ENCODE measurements at places on chromosomes 1 and 21. TPM values are rescaled to one million over a fixed set of nuclear protein-coding genes. Genes with fewer than 3 reads are reported as not detected.

RGL1 gene
- 1.3 TPM for total RNA-seq

KHDRBS1 gene
- total RNA-seq: 215 TPM

MPL gene
- not detected for total RNA-seq

PRAMEF13 gene
- not detected for total RNA-seq

- H3K36me3 ChIP-seq: no peaks in the 10 kb centered on the region
- H3K27me3 ChIP-seq: peaks cover 18% of the 10 kb centered on the region
- no peak overlapping the region for H3K4me3 ChIP-seq
- no peak for DNase-seq
- no peaks in the 10 kb centered on the region for H3K4me1 ChIP-seq
These were observed 33.4 kb downstream of the PTGER3 start for GRCh38 chr1:71014178-71014579.

GRCh38 chr1:1914971-1915692, at the start of gene CALML6:
Gene CALML6, plus strand, starts transcription at chr1:1915260. Its CDS starts 21 bp downstream, at chr1:1915281.
- no peak within 1 kb of the TSS for H3K4me3 ChIP-seq
- H3K4me1 ChIP-seq: peaks cover 30% of the 10 kb centered on the region
- no peaks in the 10 kb centered on the region for H3K36me3 ChIP-seq

ZFP69 gene
- not detected for total RNA-seq

- 0 out of 2 replicates have a peak, but pooled peaks cover 3% of the 10 kb centered on the region for H3K36me3 ChIP-seq
- H3K4me1 ChIP-seq: peaks cover 12% of the 10 kb centered on the region
- peak overlapping the region; percentile 58 for H3K4me3 ChIP-seq
- H3K27ac ChIP-seq: peak overlapping the region; percentile 79
- peak; percentile 28 for DNase-seq
These were observed 710 bp downstream of the GLRX2 start for GRCh38 chr1:193104502-193104906.

DNA sequence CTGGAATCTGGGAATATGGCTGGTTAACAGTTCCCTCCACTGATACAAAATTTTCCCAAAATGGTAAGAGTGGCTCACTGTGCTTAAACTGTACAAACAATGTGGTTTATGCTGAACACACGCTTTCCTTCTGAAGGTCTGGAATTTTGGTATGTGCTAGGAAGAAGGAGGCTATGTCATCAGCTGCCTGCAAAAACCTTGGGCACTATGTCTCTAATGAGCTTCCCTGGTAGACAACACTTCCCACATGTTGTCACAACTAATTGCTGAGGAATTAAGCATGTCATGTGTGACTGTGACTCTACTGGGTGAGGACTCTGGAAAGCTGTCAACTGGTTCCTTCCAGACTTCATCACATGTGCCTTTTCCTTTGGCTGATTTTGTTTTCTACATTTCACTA, 29.2 kb downstream of the IPP start:
- H3K4me3 ChIP-seq: no peak overlapping the region
- H3K27ac ChIP-seq: no peak overlapping the region
- H3K4me1 ChIP-seq: no peaks in the 10 kb centered on the region
- H3K27me3 ChIP-seq: no peaks in the 10 kb centered on the region
- H3K36me3 ChIP-seq: no peaks in the 10 kb centered on the region

DNA sequence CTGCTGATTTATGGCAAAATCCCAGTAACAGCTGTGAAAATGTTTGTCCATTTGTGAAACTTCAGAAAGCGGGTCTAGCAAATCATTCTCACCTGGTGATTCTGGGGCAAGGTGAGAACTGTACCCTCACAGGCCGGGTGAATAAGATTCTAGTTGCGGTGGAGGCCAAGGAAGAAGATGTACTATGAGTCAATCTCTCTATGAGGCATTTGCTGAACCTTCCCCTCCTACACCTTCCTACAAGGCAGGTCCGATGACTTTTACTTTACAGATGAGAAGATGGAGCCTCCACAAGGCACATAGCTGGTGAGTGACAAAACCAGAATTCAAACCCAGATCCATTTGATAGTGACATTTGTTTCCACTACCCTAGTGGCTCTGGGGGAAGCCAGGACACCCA, 72.7 kb downstream of the BACH1 start:
- H3K27ac ChIP-seq: no peak overlapping the region
- no peak overlapping the region for H3K4me3 ChIP-seq
- no peaks in the 10 kb centered on the region for H3K4me1 ChIP-seq
- no peaks in the 10 kb centered on the region for H3K27me3 ChIP-seq
- no peaks in the 10 kb centered on the region for H3K36me3 ChIP-seq
- no peak for DNase-seq

KCNJ9 gene
- 0.05 TPM for total RNA-seq

DNA sequence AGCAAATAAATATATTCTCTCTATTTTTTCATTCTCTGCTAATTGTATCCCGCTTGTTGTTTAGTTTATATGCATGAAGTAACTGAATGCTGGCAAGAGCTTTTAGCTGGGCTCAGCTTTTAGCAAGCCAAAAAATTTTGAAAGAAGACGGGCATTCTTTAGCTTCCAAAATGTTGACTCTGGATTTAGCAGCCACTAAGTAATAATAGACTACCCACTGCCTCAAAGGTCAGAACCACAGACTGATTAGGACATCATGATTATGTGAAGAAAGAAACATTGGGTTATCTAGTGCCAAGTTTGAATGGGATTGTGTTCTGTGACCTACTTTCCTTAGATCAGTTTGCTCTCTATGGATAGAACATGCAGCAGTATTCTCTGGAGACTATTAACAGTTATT, 80.3 kb upstream of the DPH5 start:
- DNase-seq: no peak
- no peaks in the 10 kb centered on the region for H3K27me3 ChIP-seq
- no peak overlapping the region for H3K4me3 ChIP-seq
- no peaks in the 10 kb centered on the region for H3K36me3 ChIP-seq
- H3K27ac ChIP-seq: no peak overlapping the region

GRCh38 chr1:100535264-100535663, 2.7 kb upstream of the GPR88 start:
- H3K27ac ChIP-seq: no peak overlapping the region
- H3K4me3 ChIP-seq: no peak overlapping the region
- no peak for DNase-seq
- no peaks in the 10 kb centered on the region for H3K4me1 ChIP-seq
- peaks cover 15% of the 10 kb centered on the region for H3K27me3 ChIP-seq

HNRNPR gene
- total RNA-seq: 194 TPM

DNAJC28 gene
- 0.81 TPM for total RNA-seq

GRCh38 chr21:17607684-17608083, 5.0 kb downstream of the BTG3 start:
- H3K27me3 ChIP-seq: no peaks in the 10 kb centered on the region
- no peak for DNase-seq
- peaks cover 38% of the 10 kb centered on the region for H3K36me3 ChIP-seq
- no peak overlapping the region for H3K4me3 ChIP-seq
- H3K4me1 ChIP-seq: peaks cover 8% of the 10 kb centered on the region

LEPR gene
- total RNA-seq: 6.0 TPM

TSPAN2 gene
- 0.98 TPM for total RNA-seq

DNA sequence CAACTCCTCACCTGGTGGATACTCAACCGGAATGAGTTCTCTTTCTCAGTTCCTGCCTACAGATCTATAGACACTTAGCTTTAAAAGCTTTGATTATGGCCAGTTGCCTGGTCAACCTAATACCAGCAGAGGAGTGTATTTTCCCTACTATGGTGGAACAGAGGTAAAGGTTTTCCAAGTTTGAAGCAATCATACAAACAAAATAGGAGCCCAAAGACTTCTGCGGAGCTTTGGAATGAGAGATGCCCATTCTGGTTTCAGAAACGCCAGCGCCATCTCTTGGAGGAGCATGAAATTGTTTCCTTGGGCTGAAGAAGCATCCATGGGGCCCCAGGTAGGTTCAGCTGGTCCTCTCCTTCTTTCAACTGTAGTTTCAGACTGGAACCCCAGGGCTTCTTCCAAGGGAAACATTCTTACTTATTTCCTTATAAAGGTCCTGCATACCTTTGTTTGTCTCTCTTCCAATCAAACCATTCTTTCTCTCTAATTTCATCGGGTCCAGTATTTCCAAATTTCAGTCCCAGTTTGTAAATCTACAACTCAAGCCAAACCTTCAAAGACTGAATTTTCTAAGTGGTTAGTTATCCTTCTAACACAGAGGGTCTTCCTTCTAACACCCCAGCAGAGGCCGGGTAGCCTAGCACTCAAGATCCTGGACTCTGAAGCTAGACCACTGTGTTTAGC, 95.9 kb downstream of the KCNJ15 start:
- no peak overlapping the region for H3K27ac ChIP-seq
- H3K36me3 ChIP-seq: no peaks in the 10 kb centered on the region
- no peaks in the 10 kb centered on the region for H3K4me1 ChIP-seq
- peaks cover 4% of the 10 kb centered on the region for H3K27me3 ChIP-seq
- DNase-seq: peak; percentile 1

CFHR1 gene
- total RNA-seq: 0.34 TPM

PLPP3 gene
- total RNA-seq: 3.4 TPM

- H3K27me3 ChIP-seq: no peaks in the 10 kb centered on the region
- DNase-seq: no peak
- no peak overlapping the region for H3K4me3 ChIP-seq
These were observed 48.1 kb downstream of the DMRTB1 start for GRCh38 chr1:53507116-53507820.

DNA sequence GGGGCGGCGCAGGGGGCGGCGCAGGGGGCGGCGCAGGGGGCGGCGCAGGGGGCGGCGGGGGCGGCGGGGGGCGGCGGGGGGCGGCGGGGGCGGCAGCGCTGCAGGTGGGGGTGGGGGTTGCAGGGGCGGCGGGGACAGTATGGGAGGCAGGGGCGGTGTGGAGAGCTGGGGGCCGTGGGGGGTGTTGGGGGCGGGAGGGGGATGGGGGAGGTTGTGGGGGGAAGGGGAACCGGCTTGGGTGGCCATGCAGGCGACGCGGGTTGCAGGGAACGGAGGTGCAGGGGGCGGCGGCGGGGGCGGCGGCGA, 13.0 kb upstream of the SLC19A1 start:
- peak overlapping the region; percentile 55 for H3K4me3 ChIP-seq
- no peaks in the 10 kb centered on the region for H3K27me3 ChIP-seq
- H3K36me3 ChIP-seq: no peaks in the 10 kb centered on the region

- H3K4me3 ChIP-seq: no peak overlapping the region
- no peaks in the 10 kb centered on the region for H3K36me3 ChIP-seq
- H3K27me3 ChIP-seq: no peaks in the 10 kb centered on the region
- no peak overlapping the region for H3K27ac ChIP-seq
These were observed 18.2 kb downstream of the CD34 start for GRCh38 chr1:207892764-207893163.

- peaks cover 6% of the 10 kb centered on the region for H3K4me1 ChIP-seq
- H3K27ac ChIP-seq: no peak overlapping the region
- no peaks in the 10 kb centered on the region for H3K27me3 ChIP-seq
- DNase-seq: no peak
These were observed 44.3 kb upstream of the RGL1 start for GRCh38 chr1:183760661-183761060.

CYYR1 gene
- total RNA-seq: 0.12 TPM

DNA sequence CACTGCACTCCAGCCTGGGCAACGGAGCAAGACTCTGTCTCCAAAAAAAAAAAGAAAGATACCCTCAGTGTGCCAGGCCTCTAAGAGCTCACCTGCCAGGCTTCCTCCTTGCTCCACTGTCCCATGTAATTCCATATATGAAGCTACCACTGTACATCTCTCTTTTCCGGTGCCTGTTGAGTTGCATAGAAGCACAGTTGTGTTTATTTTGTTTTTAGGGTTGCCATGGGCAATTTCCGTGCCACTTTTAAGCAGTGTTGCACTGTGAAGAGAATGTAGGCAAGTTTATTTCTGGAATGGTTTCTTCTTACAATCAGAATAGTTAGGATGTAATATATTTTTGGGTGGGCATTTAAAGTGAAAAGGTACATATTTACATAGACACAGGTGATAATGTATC, 23.3 kb downstream of the MR1 start:
- DNase-seq: no peak
- no peaks in the 10 kb centered on the region for H3K27me3 ChIP-seq
- no peaks in the 10 kb centered on the region for H3K36me3 ChIP-seq

DNA sequence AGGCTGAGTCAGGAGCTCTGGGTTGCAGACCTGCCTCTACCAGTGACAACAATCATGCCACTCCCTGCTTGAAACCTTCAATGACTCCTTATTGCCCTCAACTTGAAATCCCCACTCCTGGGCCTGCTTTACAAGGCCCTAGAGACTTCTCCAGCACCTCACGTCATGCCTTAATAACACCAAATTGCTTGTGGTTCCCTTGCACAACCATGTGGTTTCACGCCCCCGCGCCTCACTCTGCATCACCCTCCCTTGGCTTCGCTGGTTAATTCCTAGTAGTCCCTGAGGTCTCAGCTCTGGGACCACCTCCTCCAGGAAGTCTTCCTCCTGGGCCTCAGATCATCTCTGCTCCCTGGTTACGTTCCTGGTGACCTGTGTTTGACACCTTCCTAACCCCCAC, 33.0 kb downstream of the EPHA2 start:
- peaks cover 2% of the 10 kb centered on the region for H3K4me1 ChIP-seq
- no peak overlapping the region for H3K4me3 ChIP-seq
- DNase-seq: no peak
- no peak overlapping the region for H3K27ac ChIP-seq
- H3K36me3 ChIP-seq: peaks cover 40% of the 10 kb centered on the region
- no peaks in the 10 kb centered on the region for H3K27me3 ChIP-seq

GRCh38 chr21:39020751-39021477, 162.3 kb downstream of the PSMG1 start:
- no peak overlapping the region for H3K4me3 ChIP-seq
- no peak for DNase-seq
- no peaks in the 10 kb centered on the region for H3K36me3 ChIP-seq
- no peak overlapping the region for H3K27ac ChIP-seq

SH2D1B gene
- 0.12 TPM for total RNA-seq

DNA sequence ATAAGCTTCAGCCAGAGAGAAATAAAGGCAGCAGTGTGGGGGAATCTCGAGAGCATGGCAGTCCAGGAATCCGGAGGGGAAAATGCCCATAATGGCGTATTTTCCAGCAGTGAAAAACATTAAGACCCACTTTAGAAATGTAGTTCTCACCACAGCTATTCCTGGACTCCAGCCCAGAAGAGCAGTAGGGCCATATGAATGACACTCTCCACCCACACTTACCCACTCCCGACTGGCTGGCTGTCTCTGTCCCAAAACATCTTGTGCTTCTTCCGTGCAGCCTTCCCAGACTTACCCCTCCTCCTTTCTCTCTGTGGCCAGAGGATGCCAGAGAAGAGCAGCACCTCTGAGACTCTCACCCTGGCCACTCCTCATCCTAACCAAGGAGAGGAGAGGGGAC, 56.4 kb downstream of the TRABD2B start:
- H3K4me1 ChIP-seq: 0 out of 2 replicates have a peak, but pooled peaks cover 2% of the 10 kb centered on the region
- no peak overlapping the region for H3K27ac ChIP-seq
- H3K36me3 ChIP-seq: no peaks in the 10 kb centered on the region

GRCh38 chr1:15835205-15835740, 12.2 kb upstream of the SPEN start:
- no peaks in the 10 kb centered on the region for H3K36me3 ChIP-seq
- no peaks in the 10 kb centered on the region for H3K27me3 ChIP-seq
- peak overlapping the region; percentile 78 for H3K4me3 ChIP-seq
- DNase-seq: no peak
- peaks cover 52% of the 10 kb centered on the region for H3K4me1 ChIP-seq
- H3K27ac ChIP-seq: peak overlapping the region; percentile 99

DNA sequence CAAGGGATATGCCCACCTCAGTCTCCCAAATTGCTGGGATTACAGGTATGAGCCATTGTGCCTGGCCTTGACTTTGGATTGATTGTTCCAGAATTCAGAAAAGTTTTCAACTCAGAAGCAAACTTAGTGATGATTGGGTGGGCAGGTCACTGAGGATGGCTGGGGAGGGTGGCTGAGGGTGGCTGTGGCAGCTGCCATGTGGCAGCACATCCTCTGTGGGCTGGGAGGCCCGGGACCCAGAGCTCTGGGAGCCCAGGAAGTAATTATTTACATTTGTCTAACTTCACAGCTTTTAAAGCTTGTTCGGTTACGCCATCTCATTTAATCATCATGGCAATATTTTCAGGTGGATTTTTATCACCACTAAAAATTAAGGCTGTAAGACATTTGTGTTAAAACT, 76.1 kb downstream of the SCCPDH start:
- H3K27me3 ChIP-seq: no peaks in the 10 kb centered on the region
- no peak overlapping the region for H3K4me3 ChIP-seq
- H3K27ac ChIP-seq: no peak overlapping the region
- DNase-seq: no peak

Measured in HCT116 (cell line).